ENCODE measurements at places on chromosomes 12 and 14.

DNA sequence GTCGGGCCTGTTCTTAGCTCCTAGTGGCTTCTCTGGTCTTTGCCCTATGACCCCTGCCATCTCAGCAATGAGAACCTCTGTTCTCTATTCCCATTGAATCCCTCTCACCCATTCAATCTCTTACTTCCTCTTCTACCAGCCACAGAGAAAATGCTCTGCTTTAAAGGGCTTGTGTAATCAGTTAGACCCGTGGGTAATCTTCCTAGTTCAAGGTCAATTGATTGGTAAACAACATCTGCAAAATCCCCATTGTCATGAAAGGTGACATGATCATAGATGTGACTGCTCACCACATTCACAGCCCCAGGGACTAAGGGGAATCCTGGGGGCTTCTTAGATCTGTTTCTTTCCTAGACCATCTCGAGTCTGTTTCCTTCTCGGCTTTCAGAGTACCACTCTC is 7.2 kb upstream of the CCDC197 start:
- no peak for DNase-seq

DNA sequence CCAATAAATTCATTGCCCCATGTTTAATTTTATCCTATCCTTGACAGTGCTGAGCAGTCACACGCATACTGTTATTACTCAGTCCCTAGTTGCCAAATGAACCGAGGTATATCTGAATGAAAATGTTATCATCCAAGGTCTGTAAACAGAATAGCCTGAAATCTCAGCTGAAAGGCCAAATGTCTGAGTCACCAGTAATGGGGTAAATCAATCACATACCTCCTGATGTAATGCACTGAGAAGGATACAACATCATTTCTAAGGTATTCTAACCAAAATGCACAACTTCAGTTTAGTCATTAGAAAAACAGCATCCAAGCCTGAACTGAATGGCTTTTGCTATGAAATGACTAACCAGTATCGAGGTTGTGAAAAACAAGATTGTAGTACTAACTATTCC is 228.6 kb downstream of the DPF3 start:
- no peak for DNase-seq

GRCh38 chr14:75249251-75249957 is 29.2 kb upstream of the FOS start:
- DNase-seq = no peak

DNA sequence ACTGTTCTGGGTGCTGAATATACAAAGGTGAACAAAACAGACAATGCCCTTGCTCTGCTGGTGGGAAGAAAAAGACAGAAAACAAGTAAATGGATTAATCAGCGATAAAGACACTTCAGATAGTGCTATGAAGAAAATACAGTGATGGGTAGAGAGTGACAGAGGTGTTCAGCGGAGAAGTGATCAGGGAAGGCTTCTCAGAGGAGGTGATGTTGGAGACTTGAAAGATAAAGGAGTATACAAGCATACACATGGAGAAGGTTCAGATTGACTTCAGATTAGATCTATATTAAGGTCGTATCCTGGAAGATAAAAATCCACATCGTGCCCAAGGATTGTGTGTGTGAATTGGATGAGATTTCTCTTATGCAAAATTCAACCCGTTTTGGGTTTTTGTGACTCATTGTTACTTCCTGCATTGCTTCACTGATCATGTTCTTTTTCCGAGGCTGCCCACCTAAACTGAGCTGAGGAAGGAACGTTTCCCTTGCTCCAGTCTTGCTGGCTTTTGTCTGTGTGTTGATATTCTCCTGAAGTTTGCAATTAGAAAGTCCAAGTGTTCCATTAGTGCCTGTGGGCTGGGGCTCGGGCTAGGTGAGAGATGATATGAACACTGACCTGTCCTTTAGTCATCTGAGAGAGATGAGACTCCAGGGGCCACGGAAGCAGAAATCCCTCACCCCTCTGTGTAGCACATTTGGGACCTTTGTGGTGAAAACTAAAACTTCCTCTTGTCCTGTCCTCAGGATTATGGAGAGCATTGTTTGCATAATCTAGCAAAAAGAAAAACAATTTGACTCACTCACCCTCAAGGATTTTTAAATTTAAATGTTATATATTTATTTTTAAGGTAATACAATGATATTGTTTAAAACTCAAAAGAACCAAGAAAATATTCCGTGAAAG is 27.6 kb downstream of the PLXNC1 start:
- DNase-seq = no peak

- no peak for DNase-seq
These were observed 18.6 kb upstream of the PTGR2 start for GRCh38 chr14:73833034-73833433.

All from left forelimb (tissue), 1 donor.